ENCODE measurements at places on chromosomes 12 and 14.

GRCh38 chr12:53235742-53236442 is 3.9 kb upstream of the RARG start:
- no peak for DNase-seq

DNA sequence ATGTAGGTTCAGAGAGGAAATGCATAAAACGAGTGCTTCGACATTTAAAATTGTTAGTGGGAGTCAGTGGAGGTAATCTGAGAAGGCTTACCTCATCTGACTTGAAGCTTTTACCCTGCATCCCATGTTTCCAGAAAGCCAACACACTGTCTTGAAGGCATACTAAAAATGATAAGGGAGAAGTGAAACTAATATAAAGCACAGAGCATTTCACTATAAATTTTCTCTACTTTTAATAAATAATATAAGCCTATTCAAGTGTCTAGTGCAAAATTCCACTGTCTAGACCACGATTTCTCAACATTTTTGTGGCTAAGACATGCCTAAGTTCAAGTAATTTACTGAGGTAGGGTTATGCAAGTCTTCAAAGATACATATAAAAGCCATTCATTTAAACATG is 29.1 kb upstream of the CDKL1 start:
- DNase-seq, result peak; percentile 77

GRCh38 chr14:105168979-105169507 is 467 bp upstream of the JAG2 start:
- DNase-seq, result peak; percentile 45

GRCh38 chr14:65346895-65347294 is 65.6 kb upstream of the FUT8 start:
- no peak for DNase-seq

DNA sequence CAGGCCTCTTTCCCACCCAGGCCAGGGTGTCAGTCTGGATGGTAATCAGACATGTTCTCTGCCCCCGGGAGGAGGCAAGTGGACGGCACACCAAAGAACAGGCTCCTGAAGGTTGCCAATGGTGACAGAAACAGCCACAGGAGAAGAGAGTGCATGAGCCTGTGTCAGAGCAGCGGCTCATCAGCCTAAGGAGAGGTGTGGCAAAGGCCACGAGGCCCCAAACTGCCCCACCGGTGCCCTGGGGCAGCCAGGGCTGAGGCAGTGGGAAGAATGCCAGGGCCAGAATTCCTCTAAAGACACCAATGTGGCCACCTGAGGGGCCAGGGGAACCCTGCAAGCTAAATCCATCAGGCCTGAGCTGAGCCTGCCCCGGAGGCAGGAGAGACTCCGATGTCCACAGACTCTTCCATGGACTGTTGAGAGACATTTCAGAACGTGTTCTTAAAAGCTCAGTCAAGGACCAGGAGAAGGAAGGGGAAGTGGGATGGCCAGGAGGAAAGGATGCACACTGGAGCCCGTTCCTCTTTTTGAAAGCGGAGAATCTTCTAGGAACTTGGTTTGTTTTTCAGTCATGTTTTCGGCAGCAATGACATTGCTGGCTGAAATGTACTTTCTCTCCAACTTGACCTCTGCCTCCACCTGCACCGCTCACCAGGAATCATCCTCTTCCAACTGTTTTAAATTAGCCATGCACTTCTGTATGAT is 176.3 kb upstream of the FKBP4 start:
- DNase-seq, result no peak

DNA sequence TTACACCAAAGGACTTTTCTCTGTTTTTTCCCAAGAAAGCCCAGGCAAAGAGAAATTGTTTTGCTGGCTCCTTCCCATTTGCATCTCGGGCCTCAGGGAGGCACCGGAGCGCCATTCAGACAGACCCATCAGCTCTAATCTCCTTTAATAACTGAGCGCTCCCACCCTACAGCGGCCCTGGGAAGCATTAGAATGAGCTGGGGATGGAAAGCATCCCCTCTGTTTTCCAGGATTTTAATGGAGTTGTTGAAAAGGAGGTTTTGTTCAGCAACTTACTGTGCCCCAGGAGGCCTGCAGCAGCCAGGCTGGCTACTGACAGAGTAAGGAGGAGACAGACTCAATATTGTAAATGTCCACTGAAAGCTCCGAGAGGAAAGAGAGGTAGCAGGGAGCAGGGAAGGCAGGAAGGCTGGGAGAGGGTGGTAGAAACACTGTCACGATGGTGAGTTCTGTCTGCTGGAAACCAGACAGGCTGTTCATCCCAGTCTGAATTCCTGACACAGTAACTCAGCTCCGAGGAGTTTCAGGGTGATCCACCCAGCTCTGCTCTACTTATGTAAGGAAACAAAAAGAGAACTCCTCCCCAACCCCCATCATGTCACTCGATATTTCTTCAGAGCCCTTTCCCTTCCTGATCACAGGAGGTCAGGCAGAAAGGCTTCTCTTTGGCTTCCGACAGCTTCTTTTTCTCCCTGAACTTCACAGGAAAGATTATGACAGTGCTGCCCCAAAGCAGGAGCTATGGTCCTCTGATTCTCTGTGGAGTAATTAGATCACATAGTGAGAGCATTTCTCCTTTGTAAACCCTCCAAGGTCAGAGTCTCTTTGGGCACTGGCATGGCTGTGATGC is 62.5 kb upstream of the TMEM132D start:
- DNase-seq, result no peak

GRCh38 chr14:102711946-102712345 is 65.3 kb upstream of the TRAF3 start:
- peak; percentile 35 for DNase-seq

DNA sequence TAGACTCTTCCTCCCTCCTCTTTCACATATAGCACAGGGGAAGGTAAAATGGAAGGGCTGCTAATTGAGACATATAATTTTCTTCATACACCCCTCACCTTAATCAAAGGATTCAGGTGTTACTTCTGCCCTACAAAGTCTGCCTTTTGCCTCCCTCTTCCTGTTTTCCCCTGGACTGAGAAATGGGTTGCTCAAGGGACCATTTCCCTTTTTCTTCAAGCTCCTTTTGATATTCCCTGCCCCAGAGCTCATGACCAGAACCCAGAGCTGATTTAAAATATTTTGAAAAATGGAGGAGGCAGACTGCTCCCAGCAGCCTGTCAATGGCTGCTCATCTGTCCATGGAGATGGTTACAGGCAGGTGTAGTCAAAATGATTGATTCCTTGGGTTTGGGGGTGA is 6.3 kb upstream of the PIP4K2C start:
- DNase-seq, result no peak

GRCh38 chr12:48818831-48819590 is 715 bp downstream of the CACNB3 start:
- DNase-seq, result peak; percentile 58

GRCh38 chr14:99024926-99025325 is 247.1 kb downstream of the BCL11B start:
- no peak for DNase-seq

DNA sequence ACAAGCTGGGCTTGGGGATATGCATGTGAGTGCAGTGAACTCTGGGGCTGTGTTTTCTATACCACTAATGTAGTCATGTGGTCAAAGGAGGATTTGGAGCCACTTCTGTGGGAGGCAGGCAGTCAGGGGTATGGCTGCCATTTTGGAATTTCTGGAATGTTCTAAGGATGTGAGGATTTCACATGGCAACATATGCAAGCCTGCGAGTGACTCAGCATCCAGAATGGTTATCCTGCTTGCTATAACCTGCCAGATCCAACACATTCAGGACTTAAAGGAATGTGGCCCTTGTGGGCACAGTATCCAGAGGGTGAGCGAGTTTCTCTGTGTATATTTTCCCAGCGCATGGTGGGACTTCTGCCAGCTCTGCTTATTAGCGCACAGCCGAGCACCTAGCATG is 249.2 kb upstream of the PWP1 start:
- peak; percentile 78 for DNase-seq

DNA sequence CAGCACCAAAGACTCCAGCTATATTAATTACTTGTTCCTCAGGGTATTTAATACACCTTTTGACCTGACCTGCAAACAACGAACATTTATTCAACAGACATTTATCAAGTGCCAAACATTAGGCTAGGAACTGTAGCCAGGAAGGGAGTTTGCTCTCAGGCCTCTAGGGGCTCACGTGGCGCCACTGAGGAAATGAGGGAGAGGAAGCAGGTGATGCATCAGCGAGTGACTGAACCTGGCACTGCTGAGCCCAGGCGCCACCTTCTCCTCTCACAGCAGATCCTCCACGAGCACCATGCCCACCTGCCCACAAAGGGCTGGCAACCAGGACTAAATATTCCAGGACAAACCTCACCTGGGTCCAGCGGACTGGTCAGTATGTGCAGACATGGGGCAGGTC is 50.2 kb downstream of the SETD3 start:
- peak; percentile 16 for DNase-seq

DNA sequence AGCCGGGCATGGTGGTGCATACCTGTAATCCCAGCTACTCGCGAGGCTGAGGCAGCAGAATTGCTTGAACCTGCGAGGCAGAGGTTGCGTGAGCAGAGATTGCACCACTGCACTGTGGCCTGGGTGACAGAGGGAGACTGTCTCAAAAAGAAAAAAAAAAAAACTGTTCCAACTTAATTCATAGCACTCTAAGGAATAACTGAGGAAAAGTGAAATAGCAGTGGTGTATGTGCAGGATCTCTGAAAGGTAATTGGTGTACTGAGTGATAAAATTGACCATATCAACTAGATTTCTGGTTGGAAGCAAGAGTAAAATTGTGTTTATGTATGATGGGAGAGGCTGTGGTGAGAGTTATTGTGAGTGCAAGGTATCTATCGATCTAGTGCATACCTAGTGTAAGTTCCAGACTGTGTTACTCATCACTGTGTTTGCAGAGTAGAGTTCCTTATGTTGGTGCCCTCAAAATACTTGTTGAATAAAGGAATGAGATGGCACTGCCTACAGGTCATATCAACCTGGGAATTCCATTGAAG is 6.3 kb downstream of the CAND1 start:
- no peak for DNase-seq

- no peak for DNase-seq
These were observed 50.6 kb downstream of the FOXA1 start for GRCh38 chr14:37544407-37544806.

GRCh38 chr12:116958402-116959197 is 47.9 kb downstream of the FBXW8 start:
- peak; percentile 7 for DNase-seq

- peak; percentile 39 for DNase-seq
These were observed 265.7 kb downstream of the AKAP6 start for GRCh38 chr14:32594766-32595165.

DNA sequence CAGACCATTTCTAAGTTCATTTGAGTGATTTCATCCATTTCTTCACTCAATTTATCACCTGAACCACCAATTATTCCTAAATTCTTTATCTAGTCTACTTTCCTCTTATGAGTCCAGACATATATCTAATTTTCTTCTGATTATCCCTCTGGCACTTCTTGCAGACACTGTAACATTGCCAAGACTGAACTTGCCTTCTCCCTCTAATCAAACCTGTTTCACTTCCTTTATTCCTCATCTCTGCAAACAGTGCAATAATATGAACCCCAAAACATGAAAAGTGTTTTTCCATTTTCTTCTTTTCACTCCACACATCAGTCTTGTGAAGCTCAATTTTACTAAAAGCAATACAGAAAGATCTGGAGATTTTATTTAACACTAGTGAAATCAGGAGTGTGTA is 37.8 kb upstream of the PTPRQ start:
- no peak for DNase-seq

DNA sequence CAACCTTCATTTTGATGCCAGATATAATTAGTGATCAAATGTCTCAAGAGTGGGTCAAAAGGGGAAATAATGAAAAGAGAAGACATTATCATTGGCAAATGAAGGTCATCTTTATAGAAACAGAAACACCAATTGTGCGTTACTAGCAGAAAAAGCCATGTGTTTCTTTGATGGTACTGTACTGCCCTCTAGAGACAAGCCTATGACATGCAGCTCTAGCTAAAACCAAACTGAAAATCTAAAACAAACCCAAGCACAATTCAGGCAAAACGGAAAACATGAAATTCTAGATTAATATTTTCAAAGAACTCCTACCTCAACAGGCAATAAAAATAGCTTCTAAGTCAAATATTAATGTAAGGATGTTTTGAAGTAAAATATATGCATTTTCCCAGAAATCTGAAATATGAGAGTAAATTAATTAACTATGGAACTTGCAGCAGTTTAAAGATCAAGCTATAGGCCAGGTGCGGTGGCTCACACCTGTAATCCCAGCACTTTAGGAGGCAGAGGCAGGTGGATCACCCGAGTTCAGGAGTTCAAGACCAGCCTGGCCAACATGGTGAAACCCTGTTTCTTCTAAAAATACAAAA is 115.4 kb downstream of the KLHL28 start:
- DNase-seq, result peak; percentile 59

DNA sequence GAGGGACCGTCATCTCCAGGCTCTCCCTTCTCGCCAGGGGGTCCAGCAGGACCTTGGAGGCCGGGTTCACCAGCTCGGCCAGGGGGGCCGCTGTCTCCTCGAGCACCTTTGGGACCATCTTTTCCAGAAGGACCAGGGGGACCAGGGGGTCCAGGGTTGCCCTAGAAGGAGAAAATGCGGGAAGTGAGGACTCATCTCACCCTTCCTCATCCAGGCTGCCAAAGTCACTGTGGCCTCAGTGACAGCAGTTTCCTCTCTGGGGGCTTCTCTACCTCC is 15.1 kb downstream of the TMEM106C start:
- DNase-seq, result no peak

- peak; percentile 89 for DNase-seq
These were observed 171.9 kb downstream of the PRKCH start for GRCh38 chr14:61493239-61493638.

DNA sequence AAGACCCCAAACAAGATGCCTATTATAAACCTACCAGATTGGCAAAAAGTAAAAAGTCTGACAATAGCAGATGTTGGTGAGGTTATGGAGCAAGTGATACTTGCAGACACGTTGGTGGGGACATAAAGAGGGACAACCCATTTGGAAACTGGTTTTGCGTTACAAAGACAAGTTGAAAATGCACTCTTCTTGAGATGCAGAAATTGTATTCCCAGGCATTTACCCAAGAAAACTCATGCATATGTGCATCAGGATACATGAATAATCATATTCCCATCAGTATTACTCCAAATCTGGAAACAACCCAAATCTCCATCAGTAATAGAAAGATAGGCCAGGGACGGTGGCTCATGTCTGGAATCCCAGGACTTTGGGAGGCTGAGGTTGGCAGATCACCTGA is 12.8 kb upstream of the GOLGA5 start:
- DNase-seq, result no peak

DNA sequence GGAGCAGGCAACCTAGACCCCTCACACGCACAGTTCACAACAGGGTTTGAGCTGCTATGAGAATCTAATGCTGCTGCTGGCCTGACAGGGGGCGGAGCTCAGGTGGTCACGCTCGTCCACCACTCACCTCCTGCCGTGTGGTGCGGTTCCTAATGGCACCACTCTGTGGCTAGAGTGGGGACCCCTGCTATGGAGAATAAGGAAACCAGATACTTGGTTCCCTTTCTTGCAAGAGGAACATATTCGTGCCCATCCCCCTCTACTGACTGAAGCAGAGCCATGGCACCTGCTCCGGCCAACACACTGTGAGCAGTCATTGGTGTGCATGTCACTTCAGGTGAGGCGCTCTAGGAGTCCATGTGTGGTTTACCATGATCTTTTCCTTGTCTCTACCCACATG is 30.4 kb upstream of the RIMBP2 start:
- DNase-seq, result no peak

GRCh38 chr14:61992139-61992538 is 229.9 kb downstream of the SNAPC1 start:
- DNase-seq, result peak; percentile 35

- no peak for DNase-seq
These were observed 29.6 kb downstream of the SMUG1 start for GRCh38 chr12:54159140-54159539.

All from astrocyte of the hippocampus (primary cell).